ENCODE measurements at places on chromosomes 5 and 9.

DNA sequence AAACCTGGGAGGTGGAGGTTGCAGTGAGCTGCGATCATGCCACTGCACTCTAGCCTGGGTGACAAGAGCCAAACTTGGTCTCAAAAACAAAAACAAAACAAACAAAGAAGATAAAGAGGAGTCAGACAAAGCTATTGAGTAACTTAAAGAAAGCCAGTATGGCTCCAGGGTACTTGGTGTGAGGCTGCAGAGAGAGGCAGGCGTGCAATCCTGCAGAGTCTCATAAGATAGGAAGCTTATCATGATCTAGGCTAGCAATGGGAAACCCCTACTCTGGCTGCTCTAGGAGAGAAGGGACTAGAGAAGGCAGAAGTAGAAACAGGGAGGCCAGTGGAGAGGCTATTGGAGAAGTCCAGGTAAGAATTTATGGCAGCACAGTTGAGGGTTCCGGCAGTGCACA is 42.0 kb downstream of the ARRDC3 start:
- no peak for DNase-seq

GRCh38 chr9:102911185-102911584 is 83.9 kb upstream of the CYLC2 start:
- no peak for DNase-seq

DNA sequence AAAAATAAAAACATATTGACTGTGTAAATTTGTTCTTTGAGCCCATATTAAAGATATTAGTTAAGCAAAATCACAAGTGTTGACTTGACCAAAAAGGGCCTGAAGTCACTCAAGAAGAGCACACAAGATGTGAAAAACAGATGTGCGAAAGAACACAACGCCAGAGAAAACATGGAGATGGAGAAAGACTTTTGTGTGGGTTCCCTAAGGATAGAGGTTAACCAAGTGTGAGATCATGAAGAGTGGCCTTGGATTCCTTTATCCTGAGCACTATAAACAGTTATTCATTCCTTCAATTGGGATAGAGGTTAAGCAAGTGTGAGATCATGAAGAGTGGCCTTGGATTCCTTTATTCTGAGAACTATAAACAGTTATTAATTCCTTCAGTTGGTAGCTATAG is 361.8 kb downstream of the CDH18 start:
- DNase-seq, result no peak

- DNase-seq, result no peak
Observed at GRCh38 chr5:90173299-90174030, 236.1 kb downstream of the CETN3 start.

DNA sequence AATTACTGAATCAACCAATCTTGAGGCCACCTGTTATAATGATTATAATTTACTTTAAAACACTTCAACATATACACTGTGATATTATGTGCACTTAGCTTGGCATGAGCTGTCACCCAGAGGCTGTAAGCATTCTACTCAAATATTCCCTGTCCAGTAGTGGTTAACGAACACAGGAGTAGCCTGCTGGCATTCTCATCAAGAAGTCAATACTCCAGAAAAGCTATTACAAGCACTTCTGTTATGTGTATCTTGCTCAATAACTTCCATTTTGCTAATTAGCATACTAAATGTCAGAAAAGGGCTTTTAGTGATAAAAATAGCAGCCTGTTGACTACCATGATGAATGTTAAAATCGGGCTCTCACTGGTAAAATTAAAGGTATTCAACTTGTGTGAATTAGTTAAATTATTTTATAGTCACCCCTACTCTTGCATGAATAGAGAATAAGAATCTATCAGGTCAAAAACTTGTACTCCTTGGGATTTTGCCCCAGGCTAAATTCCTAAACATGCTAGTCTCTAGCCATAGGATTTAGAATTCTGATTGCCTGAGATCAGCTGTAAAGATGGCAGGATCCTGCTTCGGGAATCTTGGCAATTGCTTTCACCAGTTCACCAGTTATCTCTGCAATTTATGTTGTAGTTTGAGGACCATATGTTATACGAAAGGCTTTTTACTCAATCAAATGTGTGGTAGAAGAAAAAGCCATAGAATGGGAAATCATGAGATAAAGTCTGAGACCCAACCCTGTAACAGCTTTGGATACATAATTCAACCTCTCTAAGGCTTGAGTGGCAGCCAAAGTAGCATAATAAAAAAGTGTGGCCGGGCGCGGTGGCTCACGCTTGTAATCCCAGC is 43.4 kb upstream of the PAM start:
- no peak for DNase-seq

- DNase-seq, result no peak
Observed at GRCh38 chr5:164341056-164341619, 835.7 kb downstream of the MAT2B start.

DNA sequence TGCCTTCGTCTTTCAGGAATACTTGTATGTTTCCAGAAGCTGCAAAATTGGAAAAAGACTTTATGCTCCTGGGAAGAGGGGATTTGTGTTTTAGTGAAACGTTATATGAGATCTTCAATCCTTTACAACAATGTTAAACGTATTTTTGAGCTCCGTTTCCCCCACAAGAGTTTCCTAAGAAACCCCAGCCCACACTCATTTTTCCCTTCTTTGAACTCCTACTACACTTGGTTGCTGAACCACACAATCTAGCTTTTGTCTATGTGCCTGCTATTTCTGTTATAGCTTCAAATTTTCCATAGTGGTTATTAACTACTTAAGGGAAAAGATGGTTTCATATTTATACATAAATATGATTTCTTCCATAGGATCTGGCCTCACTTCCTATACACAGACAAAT is 238.6 kb upstream of the ACTBL2 start:
- DNase-seq, result no peak

- DNase-seq, result no peak
Observed at GRCh38 chr5:9545136-9545991, 511 bp downstream of the SEMA5A start.

DNA sequence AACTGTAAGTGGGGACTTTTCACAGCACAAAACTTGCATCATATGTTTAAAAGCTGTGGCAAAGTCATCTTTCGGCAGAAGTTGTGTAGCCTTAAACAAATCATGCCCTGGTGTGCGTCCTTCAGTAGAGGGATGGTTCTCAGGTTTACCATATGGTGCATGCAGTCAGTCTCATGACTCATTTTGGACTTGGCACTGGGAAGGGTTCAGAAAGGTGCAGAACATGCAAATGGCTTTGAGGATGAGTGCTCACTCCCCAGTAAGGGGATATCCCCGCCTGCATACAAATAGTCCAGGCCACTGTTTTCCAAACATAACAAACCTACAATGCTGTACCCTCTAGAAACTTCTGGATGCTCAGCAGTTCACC is 260.3 kb downstream of the NDUFS4 start:
- DNase-seq, result no peak

- DNase-seq, result peak; percentile 52
Observed at GRCh38 chr5:80083101-80083890, 48.1 kb downstream of the THBS4 start.

DNA sequence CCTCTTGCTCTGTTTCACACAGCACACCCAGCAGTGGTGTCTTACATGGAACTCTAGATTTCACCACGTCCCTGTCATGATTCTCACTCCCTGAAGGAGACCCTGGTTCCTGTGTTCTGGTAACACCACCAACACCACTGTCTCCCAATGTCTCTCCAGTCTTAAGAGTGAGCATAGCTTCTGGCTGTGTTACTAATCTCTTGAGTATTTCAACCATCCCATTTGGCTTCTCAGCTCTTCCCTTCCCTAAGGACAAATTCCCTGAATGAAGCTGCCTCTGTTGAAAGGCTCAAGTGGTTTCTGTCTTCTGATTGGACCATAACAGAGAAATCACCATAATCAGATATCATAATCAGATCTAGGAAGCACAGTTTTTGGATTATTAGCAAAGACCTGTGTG is 311.8 kb downstream of the DNAH5 start:
- DNase-seq, result no peak

GRCh38 chr9:16561121-16561520 is 309.3 kb downstream of the BNC2 start:
- DNase-seq, result no peak

- DNase-seq, result no peak
Observed at GRCh38 chr9:138103849-138104206, 226.2 kb downstream of the CACNA1B start.

DNA sequence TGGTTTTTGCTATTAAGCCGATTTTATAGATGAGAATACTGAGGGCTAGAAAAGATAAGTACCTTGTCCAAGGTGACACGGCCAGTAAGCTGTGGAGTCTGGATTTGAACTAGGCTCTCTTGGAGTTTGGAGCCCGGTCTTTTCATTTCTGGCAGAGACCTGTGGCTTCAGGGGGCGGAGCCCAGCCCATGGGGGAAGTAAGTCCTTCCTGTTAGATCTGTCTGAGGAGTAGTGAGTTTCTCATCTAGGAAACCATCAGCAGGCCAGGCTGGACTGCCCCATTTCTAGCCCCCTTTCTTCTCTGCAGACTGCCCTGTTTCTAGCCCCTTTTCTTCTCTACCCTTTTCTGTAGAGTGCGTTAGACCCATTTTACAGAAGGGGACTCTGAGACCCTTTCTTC is 521 bp upstream of the PTGS1 start:
- DNase-seq, result no peak

DNA sequence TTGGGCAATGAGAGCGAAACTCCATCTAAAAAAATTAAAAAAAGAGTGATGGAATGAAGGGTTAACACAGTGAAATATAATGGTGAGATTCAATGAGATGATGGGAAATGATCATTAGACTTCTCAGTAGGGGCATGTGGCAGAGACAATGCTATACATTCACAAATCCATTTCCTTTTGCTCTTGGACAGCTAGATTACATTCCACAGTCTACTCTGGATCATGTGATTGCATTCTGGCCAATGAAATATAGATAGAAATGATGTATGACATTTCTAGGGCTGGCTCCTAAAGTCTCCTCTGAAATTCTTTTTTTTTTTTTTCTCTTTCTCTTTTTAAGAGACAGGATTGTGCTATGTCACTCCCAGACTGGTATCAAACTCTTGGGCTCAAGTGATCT is 3.8 kb upstream of the GALT start:
- DNase-seq, result no peak

DNA sequence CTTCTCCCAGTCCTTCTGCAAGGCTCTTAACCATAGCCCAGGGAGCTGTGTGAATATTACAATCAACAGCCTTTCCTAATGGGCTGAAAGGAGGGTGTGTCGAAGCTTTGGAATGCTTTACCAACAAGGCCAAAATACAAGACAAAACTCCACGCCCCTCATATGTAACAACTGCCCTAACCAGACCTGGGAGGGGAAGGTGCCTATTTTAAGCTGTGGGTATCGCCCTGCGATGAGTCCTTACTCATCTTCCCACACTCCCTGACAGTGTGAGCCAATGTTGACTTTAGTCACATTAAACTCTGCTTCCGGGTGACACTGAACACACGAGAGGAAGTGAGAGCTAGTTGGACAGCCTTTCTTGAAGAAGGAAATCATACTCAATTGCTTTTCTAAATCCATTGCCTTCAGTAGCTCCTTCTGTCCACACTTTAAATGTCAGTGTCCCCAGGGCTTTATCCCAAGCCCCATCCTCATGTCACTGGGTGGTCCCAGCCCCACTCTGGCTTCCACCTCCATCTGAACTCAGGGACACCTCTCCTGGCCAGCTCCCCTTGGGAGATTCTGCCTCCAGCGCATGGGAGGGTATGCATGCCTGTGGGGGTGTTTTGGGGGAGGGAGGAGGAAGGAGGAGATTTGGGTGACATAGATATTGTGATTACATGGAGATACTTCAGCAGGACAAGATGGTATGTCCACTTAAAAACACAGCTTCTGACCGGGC is 6.5 kb upstream of the TBC1D9B start:
- DNase-seq, result no peak

- DNase-seq, result no peak
Observed at GRCh38 chr9:68851657-68852056, 146.6 kb downstream of the PIP5K1B start.

DNA sequence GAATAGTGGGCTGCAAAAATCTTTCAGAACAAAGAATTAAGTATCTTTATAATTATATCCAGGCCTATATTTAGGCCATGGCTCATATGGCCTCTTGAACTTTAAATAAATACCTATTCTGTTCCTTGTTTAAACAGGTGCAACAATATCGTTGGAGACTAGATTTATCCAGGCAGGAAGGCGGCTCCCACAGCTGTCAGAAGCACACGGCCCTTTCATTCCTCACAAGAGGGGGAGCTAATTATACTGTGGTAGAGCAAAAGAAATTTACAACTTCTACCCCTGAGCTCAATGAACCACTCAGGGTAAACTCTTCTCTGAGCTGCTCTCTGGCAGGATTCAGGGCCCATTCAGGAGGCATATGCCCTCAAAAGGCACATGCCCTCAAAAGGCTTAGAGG is 31.3 kb downstream of the TMEM174 start:
- no peak for DNase-seq

DNA sequence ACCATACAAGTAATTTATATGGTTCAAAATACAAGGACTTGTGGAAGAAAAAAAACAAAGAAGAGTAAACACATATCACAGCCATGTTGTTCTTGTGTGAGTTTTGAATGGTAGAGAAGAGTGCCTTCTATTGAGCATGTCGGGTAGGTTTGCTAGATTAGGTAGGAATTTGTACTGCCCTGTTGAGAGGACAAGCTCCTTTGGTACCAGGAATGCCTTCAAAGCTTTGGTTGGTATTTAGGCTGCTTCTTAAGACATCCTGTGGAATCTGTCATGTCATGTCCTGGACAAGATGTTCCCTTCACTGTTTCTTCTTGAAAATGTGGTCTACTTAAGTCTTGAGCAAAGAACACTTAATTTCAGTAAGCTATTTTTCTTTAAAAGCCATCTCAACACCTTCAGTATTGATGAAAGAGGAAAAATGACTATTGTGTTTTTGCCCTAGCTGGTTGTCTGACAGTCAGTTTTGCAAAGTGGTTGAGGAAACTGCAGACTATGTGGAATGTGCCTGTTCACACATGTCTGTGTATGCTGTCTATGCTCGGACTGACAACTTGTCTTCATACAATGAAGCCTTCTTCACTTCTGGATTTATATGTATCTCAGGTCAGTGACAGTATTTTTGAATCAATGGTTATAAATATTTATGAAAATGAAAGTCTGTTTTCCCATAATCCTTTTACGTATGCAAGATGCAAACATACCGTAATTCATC is 296.9 kb downstream of the ADGRV1 start:
- DNase-seq, result no peak

DNA sequence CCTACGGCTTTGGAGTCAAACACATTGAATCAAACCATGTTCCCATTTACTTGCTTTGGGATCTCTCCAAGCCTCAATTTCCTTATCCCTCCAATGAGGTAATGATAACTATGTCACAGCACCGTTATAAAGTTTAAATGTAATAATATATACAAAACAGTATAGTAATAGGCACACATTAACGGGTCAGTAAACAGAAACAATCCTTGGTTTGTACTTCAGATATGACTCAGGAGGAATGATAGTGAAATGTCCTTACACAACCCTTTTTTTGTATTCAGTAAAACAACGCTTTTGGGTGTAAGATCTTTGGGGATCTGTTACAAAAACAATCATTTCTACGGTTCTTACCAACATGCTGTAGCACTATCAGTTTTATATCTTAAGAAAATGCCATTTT is 178.5 kb upstream of the GNA14 start:
- DNase-seq, result no peak

DNA sequence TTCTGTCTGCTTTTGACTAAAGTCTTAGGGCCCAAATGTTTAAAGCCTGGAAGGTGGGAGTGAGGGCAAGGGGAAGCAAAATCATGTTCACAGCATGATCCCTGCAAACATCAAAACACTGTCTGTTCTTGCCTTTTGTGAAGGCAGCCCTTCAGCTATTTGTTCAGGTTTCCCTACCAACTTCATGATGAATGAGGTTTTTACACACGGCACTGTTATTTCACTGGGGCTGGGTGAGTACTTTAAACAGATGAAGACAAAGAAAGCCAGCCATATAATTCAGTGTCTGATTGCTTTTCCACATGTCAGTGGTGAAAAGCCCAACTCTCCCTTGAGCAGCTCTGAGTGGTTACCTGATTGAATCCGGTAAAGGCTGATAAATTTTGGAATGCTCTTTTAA is 224.7 kb upstream of the GRAMD2B start:
- DNase-seq, result no peak
